ENCODE measurements at places on chromosomes 13 and 19. TPM values are rescaled to one million over a fixed set of nuclear protein-coding genes. Genes with fewer than 3 reads are reported as not detected.
A peak's percentile ranks its signal among the peaks of the same experiment; 100 is the strongest.

- DNase-seq: peak; percentile 76
Observed at GRCh38 chr13:93715866-93716265, 489.3 kb downstream of the GPC6 start.

GRCh38 chr13:94408314-94409036 is 71.0 kb downstream of the DCT start:
- no peak for DNase-seq

DNA sequence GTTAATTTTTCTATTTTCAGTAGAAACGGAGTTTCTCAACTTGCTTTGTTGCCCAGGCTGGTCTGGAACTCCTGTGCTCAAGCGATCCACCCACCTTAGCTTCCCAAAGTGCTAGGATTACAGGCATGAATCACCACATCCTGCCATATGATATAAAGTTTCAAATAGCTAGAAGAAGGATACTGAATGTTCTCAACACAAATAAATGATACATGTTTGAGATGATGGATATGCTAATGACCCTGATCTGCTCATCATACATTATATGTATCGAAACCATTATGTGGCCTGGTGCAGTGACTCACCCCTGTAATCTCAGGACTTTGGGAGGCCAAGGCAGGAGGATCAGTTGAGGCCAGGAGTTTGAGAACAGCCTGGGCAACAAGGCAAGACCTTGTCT is 11.5 kb downstream of the CIB3 start:
- peak; percentile 94 for DNase-seq

DNA sequence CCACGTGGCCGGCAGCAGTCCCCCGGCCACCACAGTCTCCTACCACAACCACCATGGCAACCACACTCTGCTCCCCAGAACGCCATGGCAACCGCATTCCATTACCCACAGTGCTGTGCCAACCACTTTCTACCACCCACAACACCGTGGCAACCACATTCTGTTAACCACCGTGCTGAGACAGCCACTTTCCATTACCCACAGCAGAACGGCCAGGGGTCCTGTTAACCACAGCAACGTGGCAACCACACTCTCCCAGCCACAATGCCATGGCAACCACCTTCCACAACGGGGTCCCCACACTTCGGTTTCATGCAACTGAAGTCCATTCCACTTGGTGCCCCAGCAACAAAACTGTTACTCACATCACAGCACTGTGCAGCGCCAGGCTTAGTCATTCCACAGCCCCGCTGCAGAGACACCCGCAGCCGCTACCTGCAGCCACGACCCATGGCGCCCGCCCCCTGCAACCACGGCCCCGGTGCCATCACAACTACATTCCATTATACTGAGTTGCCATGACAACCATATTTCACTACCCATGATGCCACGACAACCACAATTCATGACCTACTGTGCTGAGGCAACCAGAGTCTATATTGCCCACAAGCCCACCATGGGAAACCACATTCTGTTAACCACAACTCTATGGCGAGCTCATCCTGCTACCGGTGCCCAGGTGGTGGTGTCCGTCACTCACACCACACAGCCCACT is 10.0 kb downstream of the DPF1 start:
- DNase-seq: peak; percentile 91

GRCh38 chr13:58476206-58476918 is 844.8 kb downstream of the PCDH17 start:
- no peak for DNase-seq

- DNase-seq: no peak
Observed at GRCh38 chr13:111410232-111411021, 90.0 kb downstream of the TEX29 start.

DNA sequence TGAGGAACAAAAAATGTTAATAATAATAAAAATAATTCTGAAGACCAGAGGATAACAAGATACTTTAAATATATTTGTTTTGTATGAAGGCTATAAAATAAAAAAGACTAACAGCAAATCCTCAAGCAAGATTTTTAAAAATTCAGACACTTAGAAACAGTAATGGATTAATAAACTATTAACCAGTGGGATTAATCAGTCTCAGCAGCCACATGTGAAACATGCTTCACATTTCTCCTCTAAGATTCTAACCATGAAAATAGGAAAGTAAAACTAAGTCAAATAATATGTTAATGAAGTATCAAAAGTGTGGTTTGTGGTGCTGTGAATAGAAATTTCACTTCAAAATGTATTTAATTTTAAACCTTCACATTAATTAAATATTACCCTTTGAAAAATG is 57.4 kb downstream of the KCNRG start:
- no peak for DNase-seq

DNA sequence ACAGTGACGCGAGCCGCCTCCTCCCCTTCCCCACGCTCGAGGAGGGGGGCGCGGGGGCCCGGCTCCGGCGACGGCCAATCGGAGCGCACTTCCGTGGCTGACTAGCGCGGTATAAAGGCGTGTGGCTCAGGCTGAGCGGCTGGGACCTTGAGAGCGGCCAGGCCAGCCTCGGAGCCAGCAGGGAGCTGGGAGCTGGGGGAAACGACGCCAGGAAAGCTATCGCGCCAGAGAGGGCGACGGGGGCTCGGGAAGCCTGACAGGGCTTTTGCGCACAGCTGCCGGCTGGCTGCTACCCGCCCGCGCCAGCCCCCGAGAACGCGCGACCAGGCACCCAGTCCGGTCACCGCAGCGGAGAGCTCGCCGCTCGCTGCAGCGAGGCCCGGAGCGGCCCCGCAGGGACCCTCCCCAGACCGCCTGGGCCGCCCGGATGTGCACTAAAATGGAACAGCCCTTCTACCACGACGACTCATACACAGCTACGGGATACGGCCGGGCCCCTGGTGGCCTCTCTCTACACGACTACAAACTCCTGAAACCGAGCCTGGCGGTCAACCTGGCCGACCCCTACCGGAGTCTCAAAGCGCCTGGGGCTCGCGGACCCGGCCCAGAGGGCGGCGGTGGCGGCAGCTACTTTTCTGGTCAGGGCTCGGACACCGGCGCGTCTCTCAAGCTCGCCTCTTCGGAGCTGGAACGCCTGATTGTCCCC is at the start of gene JUNB:
JUNB (plus strand) TSS at position 142 of the 706 bp plus-strand sequence; CDS start at position 428, 286 bp downstream.
- peak; percentile 95 for DNase-seq

GRCh38 chr19:1673645-1674292 is 21.4 kb upstream of the TCF3 start:
- DNase-seq: peak; percentile 37

GRCh38 chr19:37333457-37333856 is 37.4 kb upstream of the ZNF527 start:
- DNase-seq: peak; percentile 31

- DNase-seq: peak; percentile 12
Observed at GRCh38 chr13:77492982-77493381, 42.5 kb upstream of the SCEL start.

DNA sequence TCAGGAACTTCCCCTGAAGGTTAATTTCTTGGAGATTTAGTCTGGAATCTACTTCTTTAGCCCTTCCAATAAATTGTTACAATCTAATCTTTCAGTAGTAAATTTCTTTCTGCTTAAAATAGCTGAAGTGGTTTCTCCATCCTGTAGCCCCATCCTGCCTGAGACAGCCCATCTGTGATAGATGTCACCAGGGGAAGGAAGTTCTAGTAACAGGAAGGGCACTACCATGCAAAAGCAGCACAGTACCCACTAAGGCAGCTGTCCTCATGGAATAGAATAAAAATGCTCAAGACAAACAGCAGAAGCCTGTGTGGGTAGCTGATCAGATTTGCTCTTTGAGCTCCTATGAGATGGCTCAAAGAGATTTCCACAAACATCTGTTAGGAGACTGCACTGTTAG is 1036.5 kb downstream of the SLITRK5 start:
- no peak for DNase-seq

DNA sequence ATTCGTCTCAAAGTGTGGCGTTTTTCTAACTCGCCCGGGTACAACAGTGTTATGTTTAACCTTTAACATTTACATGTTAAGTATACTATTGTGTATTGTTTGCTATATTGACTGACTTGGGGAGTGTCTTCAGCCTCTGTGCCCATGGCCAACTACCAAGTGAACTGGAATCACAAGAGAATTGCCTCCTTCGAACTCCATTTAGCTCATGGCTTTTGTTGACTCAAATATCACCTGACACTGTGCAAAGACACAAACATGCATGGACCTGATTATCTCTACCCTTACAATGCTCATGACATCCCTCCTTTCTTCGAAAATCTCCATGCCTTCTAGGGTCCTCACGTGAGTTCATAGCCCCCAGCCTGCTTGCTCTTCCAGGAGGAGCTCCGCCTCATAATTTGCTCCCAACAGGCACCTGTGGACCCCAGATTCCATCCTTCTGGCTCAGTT is 704 bp downstream of the ZNF814 start:
- DNase-seq: no peak

GRCh38 chr13:37274569-37275497 is 169.4 kb upstream of the CSNK1A1L start:
- no peak for DNase-seq

DNA sequence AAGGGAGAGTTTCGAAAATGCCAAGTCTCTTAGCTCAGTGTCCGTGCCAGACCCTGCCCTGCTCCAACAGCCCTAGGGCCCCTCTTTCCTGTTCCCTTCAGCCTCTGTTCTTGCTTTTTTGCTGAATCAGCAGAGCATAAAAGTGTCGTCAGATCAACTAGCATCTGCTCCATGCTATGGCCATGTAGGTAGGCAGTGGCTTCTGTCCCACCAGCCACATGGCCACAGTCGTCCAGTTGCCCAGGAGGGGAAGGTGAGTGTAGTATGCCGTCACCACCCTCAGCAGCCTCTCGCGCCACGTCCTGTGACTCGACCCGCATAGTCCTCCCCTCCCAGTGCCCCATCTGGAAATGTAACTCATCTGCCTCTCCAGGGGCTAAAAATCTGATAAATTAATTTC is 50.9 kb upstream of the ATP11A start:
- DNase-seq: no peak

- DNase-seq: peak; percentile 7
Observed at GRCh38 chr19:2201473-2202148, 34.5 kb downstream of the PLEKHJ1 start.

- DNase-seq: no peak
Observed at GRCh38 chr19:2355168-2356035, 4.7 kb upstream of the TMPRSS9 start.

DNA sequence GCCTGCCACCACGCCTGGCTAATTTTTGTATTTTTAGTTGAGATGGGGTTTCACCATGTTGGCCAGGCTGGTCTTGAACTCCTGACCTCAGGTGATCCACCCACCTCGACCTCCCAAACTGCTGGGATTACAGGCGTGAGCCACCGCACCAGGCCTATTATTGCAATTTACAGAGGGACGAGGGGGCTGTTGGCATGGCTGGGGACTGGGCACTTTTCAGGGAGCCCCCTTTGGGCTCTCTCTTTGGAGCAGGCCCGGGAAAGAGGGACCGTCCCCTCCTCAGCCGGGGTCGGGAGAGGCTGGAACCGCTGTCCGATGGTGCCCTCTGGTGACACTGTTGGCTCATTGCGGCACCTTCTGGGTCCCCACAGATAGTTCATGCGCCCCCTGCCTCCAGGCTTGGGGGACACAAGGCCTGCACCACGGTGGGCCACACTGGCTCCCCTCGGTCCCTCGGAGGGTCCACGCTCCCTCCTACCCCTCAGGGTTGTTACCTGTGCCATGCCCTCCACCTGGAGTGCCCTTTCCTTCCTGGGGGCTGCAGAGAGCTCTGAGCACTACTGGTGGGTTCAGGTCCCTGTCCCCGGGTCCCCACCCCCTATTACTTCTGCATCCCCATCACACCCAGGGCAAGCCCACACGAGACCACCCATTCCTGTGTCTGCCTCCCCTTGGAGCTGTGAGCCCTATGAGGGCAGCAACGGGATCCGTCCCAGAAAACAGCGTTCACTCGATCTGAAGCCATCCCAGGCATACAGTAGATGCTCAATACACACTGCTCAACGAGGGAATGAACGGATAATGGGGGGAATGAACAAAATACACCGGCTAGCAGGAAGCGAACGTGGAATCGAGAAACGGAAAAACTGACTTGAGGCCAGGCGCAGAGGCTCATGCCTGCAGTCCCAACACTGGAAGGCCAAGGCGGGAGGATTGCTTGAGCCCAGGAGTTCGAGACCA is 12.5 kb downstream of the FEM1A start:
- peak; percentile 37 for DNase-seq

- DNase-seq: peak; percentile 98
Observed at GRCh38 chr13:109256866-109257760, 529.3 kb downstream of the IRS2 start.

GRCh38 chr19:30064771-30065494 is 122.9 kb downstream of the URI1 start:
- DNase-seq: no peak

DNA sequence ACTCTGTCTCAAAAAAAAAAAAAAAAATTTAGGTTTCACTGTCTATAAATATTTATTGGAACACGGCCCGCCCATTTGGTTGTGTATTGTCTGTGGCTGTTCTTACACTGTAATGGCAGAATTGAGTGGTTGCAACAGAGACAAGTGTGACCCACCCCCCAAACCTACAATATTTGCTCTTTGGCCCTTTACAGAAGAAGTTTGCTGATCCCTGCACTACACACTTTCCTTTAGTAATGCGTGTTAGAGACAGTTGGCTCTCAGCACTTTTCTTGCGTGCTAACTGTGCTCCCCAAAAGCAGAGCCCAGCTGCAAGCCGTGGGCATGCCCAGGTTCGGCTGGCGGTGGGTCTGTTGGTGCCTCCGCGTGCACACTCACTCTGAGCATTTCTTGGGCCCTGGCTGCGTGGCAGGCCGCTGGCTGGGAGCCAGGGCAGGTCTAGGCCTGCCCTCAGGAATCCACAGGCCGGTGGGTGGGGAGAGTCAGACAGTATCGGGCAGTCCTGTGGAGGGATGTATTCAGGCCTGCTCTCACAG is 72.6 kb downstream of the SIPA1L3 start:
- no peak for DNase-seq

The SACS gene
- total RNA-seq: 82.8 TPM

The ATP4A gene
- not detected for total RNA-seq

The GPR180 gene
- total RNA-seq: 9.6 TPM

The FREM2 gene
- total RNA-seq: not detected

The GIPR gene
- not detected for total RNA-seq

The ATP1A3 gene
- 0.19 TPM for total RNA-seq

The VMAC gene
- total RNA-seq: 3.0 TPM

The CERS1 gene
- total RNA-seq: 0.96 TPM

The TEX26 gene
- not detected for total RNA-seq
